ENCODE measurements at places on chromosomes 2 and 18. TPM values are rescaled to one million over a fixed set of nuclear protein-coding genes. Genes with fewer than 3 reads are reported as not detected.

The GREB1L gene
- 7.6 TPM for total RNA-seq

The CDK15 gene
- total RNA-seq: 0.97 TPM

The RNU2-63P gene
- total RNA-seq: not detected

The MARCHF4 gene
- total RNA-seq: 0.23 TPM

The SDC1 gene
- 892 TPM for total RNA-seq

- no peak for DNase-seq
- H3K27ac ChIP-seq: no peak overlapping the region
- no peaks in the 10 kb centered on the region for H3K4me1 ChIP-seq
- H3K36me3 ChIP-seq: no peaks in the 10 kb centered on the region
Observed at GRCh38 chr2:214379227-214379626, 31.6 kb upstream of the VWC2L start.

- H3K27me3 ChIP-seq: no peaks in the 10 kb centered on the region
- peaks cover 1% of the 10 kb centered on the region for H3K4me1 ChIP-seq
- no peak for DNase-seq
- no peak overlapping the region for H3K27ac ChIP-seq
Observed at GRCh38 chr2:127864877-127865276, 6.9 kb upstream of the POLR2D start.

- no peak overlapping the region for H3K27ac ChIP-seq
- no peaks in the 10 kb centered on the region for H3K36me3 ChIP-seq
- H3K27me3 ChIP-seq: no peaks in the 10 kb centered on the region
- no peak overlapping the region for H3K4me3 ChIP-seq
- H3K4me1 ChIP-seq: no peaks in the 10 kb centered on the region
Observed at GRCh38 chr18:59617468-59617932, 79.7 kb downstream of the CCBE1 start.

- H3K4me3 ChIP-seq: no peak overlapping the region
- H3K36me3 ChIP-seq: no peaks in the 10 kb centered on the region
- DNase-seq: no peak
- peaks cover 28% of the 10 kb centered on the region for H3K4me1 ChIP-seq
- H3K27me3 ChIP-seq: no peaks in the 10 kb centered on the region
Observed at GRCh38 chr2:105836840-105837692, 92.4 kb downstream of the NCK2 start.

- no peaks in the 10 kb centered on the region for H3K36me3 ChIP-seq
- H3K4me3 ChIP-seq: no peak overlapping the region
- no peaks in the 10 kb centered on the region for H3K27me3 ChIP-seq
- DNase-seq: no peak
- H3K27ac ChIP-seq: peak overlapping the region; percentile 64
Observed at GRCh38 chr2:28681606-28682005, 70.0 kb upstream of the PPP1CB start.

DNA sequence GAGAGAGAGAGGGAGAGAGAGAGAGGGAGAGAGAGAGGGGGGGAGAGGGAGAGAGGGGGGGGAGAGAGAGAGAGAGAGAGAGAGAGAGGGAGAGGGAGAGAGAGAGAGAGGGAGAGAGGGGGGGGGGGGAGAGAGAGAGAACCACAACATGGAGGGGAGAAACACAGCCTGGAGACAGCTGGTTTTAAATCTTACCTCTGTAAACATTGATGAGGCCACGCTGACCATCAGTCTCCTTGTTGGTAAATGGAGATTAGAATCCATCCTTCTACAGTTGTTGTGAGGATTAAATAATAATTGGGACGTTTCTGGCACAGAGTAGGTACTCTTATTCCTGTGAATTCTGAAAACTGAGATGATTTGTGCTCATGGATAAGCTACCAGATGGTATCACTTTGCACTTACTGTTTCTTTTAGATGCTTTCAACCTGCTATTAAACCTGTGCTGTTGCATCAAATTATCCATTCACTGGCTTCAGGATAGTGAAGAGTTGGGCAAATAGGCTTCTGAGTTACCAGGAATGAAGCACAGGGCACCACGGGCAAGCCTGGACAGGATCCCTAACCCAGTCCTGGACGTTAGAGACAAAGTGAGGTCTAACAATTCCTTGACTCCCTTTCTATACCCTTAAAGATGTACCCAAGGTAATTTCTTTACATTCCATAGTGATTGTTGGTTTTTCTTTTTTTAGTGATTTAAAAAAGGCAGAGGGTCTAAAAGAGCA lies 318.1 kb downstream of the ZNF521 start:
- H3K4me1 ChIP-seq: no peaks in the 10 kb centered on the region
- H3K4me3 ChIP-seq: no peak overlapping the region
- H3K27me3 ChIP-seq: no peaks in the 10 kb centered on the region
- H3K27ac ChIP-seq: no peak overlapping the region
- DNase-seq: no peak

GRCh38 chr2:18319987-18320386 lies 240.5 kb downstream of the RDH14 start:
- no peaks in the 10 kb centered on the region for H3K27me3 ChIP-seq
- no peaks in the 10 kb centered on the region for H3K36me3 ChIP-seq
- no peak overlapping the region for H3K27ac ChIP-seq
- no peak overlapping the region for H3K4me3 ChIP-seq

GRCh38 chr2:230968921-230969658 lies 26.8 kb upstream of the SPATA3 start:
- H3K4me1 ChIP-seq: no peaks in the 10 kb centered on the region
- no peak for DNase-seq

DNA sequence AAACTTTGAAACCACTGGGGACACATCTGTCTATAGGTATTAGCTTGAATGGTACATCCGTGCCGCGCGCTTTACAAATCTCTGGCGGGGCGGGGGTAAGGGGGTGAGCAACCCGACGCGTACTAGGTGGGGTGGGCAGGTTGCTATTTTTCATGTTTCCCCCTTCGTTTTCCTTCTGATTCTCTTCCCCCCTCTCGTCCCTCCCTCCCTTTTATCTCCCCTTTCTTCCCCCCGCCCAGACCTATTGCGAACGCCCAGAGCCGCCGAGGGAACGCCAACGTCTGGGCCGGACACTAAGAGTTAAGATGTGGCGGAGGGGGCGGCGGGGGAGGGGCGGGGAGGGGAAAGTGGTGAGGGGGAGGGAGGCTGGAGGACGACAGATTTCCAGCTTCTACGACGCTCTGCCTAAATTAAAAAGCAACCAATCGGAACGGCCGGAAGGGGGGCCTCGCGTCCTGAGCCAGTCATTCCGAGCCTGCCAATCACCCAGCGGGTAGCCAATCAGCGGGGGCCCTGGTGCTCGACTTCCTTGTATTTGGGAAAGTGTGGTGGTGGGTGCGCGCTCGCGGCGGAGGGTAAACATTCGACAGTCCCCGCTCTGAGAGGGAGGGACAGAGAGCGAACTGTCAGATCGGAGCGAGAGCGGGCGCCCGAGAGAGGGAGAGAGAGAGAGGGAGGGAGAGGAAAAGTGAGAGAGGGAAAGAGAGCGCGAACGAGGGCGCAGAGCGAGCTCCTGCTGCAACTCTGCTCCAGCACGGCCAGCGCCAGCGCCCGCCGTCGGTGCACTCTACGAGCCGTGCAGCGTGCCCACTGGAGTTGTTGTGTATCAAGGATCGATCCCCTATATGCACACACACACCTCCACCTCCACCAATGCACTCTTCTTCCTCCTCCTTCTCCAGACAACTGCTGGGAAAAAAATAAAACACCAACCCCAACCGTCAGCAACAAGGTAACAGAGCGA lies at the start of gene POU3F3:
Gene POU3F3 (plus strand): TSS at position 582 of the 964 bp plus-strand sequence. CDS start 1,396 bp downstream, outside the sequence.
- peak within 1 kb of the TSS; percentile 58 for H3K4me3 ChIP-seq
- no peaks in the 10 kb centered on the region for H3K36me3 ChIP-seq
- H3K4me1 ChIP-seq: peaks cover 62% of the 10 kb centered on the region
- H3K27ac ChIP-seq: no peak within 1 kb of the TSS
- peak; percentile 85 for DNase-seq

- H3K27ac ChIP-seq: no peak overlapping the region
- H3K4me1 ChIP-seq: no peaks in the 10 kb centered on the region
- no peaks in the 10 kb centered on the region for H3K36me3 ChIP-seq
- no peak for DNase-seq
- no peaks in the 10 kb centered on the region for H3K27me3 ChIP-seq
- H3K4me3 ChIP-seq: no peak overlapping the region
Observed at GRCh38 chr18:73940721-73941120, 206.9 kb downstream of the FBXO15 start.

DNA sequence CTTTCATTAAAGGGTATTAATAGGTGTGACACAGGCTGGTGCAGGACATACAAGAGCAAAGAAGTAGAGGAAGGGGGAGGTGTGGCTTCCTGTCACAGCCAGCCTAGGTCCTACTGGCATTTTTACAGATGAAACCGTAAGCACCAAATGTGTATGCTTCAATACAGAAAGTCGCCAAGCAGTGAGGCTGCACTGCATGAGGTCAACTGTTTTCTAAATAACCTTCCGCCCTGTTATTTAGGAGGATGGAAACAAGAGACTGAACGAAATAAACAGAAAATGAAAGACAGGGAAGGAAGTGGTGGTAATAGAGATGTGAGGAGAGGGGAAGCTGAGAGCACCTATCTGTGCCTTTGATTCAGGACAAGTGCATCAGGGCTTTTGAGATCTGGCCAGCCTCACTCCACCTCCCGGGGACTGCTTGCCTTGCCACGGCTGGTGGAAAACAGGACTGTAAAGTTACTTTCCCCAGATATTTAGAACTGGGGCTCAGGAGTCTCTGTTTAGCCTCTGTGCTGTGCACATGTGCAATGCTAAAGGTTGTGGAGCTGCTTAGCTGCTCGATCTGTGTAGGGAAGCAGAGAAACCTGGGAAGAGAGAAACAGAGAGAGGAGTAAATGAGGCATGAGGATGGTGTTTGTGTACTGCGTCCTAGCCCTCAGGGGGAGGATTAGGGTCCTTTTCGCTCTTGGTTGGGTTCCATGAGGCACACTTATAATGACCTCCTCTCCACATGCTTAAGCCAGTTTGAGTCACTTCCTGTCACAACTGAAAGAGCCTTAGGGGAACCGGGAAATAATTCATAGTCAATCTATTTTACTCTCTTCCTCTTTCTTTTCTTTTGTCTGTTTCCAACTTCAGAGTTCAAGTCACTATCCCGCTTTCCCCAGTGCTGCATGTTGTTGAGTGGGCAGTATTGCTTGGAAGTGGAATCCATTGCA lies 62.3 kb upstream of the BOD1L2 start:
- no peak overlapping the region for H3K27ac ChIP-seq
- DNase-seq: no peak
- H3K4me1 ChIP-seq: no peaks in the 10 kb centered on the region
- H3K27me3 ChIP-seq: no peaks in the 10 kb centered on the region

DNA sequence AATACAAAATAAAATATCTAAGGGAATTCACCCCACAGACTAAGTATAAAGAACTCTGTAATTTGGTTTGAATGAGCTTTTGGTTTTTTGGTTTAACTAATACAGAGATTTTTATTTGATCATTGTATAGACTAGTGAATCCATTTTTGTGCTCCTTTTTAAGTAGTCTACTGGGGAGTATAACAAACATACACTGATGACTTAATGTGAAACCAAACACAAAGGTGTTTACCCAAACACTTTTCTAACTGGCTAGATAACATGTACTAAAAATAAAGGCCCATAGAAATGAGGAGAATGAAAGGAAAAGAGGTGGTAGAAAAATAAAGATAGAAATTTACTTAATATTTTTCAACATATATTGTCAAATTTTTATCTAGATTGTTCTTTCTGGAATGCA lies 146.0 kb downstream of the NRXN1 start:
- no peak for DNase-seq
- no peaks in the 10 kb centered on the region for H3K27me3 ChIP-seq
- no peaks in the 10 kb centered on the region for H3K4me1 ChIP-seq
- no peak overlapping the region for H3K27ac ChIP-seq

DNA sequence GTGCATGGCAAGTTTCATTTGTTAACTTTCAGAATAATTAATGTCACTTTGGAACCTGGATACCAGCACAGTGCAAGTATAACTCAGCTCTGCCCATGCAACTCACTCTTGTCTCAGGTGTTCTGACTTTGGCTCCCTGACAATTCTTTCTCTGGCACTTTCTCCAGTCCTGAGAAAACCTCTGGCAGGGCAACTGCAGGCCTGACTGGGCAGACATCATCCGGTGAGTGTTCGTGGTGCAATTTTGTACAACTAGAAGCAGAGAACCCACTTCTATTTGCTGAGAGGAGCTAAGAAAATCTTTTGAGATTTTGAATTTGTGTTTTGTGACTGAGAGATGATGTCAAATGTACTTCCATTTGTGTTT lies 143.0 kb downstream of the AQP4 start:
- no peaks in the 10 kb centered on the region for H3K4me1 ChIP-seq
- H3K27me3 ChIP-seq: no peaks in the 10 kb centered on the region
- DNase-seq: no peak
- H3K36me3 ChIP-seq: no peaks in the 10 kb centered on the region
- no peak overlapping the region for H3K4me3 ChIP-seq
- no peak overlapping the region for H3K27ac ChIP-seq

- H3K36me3 ChIP-seq: peaks cover 28% of the 10 kb centered on the region
- no peaks in the 10 kb centered on the region for H3K27me3 ChIP-seq
- peak overlapping the region; percentile 98 for H3K4me3 ChIP-seq
- peak overlapping the region; percentile 90 for H3K27ac ChIP-seq
Observed at GRCh38 chr18:267380-267687, 513 bp downstream of the THOC1 start.

- H3K27ac ChIP-seq: no peak overlapping the region
- H3K36me3 ChIP-seq: no peaks in the 10 kb centered on the region
Observed at GRCh38 chr2:60837123-60837522, 44.3 kb upstream of the REL start.

DNA sequence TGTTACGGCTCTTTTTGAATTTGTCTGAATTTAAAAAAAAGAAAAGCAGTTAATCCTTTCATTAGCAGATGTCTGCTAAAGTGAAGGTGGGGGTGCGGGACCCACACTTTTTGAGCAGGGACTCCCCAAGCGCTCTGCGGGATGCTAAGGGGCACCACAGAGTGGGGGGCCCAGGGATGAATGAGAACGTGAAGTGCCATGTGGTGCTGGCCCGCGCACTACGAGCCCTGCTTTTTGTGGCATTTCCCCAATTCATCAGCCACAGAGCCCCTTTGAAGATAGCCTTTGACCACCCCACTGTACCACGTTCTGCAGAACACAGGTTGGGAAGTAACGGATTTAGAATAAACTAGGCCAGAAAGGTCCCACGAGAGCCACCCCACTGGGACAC lies 28.6 kb downstream of the HS1BP3 start:
- peaks cover 48% of the 10 kb centered on the region for H3K4me1 ChIP-seq
- no peaks in the 10 kb centered on the region for H3K27me3 ChIP-seq
- DNase-seq: peak; percentile 69
- no peak overlapping the region for H3K27ac ChIP-seq
- no peak overlapping the region for H3K4me3 ChIP-seq
- H3K36me3 ChIP-seq: peaks cover 48% of the 10 kb centered on the region
